ENCODE measurements at places on chromosomes 6 and 20. TPM values are rescaled to one million over a fixed set of nuclear protein-coding genes. Genes with fewer than 3 reads are reported as not detected.

GRCh38 chr6:120468486-120468885, 865.8 kb downstream of the TBC1D32 start:
- H3K27me3 ChIP-seq = no peaks in the 10 kb centered on the region
- H3K4me3 ChIP-seq = no peak overlapping the region
- no peak for DNase-seq
- no peaks in the 10 kb centered on the region for H3K36me3 ChIP-seq
- H3K27ac ChIP-seq = no peak overlapping the region
- H3K4me1 ChIP-seq = no peaks in the 10 kb centered on the region

DNA sequence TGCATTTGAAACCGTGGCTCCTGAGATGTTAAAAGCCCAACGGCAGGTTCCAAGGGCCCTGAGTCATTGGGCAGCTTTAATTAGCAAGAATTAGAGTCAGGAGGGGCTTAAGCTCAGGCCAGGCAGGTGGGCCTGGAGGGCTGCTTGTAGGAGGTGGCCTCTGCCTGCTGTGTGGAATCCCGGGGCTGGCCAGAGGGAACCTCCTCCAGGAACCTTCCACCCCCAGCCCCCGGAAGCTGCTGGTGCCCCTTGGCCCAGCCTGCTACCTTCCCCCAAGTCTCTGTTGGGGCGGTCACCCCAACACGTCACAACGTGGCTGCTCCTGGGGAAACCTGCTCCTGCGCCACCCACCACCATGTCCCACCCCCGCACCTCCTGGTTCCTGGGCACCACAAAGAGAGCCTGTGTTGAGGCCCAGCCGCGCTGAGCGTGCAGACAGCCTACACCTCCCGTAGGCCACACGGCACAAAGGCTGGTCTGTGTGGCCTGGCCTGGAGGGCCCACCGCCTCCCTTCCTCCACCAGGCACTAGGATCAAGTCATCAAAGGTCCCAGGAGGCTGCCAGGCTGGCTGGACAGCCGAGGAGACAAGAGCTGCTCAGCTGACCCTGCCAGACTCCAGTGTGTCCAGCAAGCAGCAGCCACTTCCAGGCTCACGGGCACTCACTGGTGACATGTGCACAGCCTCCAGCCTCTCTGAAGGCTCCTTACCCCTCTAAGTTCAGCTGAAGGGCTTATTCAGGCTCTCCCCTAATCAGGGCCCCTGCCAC, 86.3 kb downstream of the SNX5 start:
- peaks cover 42% of the 10 kb centered on the region for H3K4me1 ChIP-seq
- DNase-seq = no peak
- peaks cover 7% of the 10 kb centered on the region for H3K36me3 ChIP-seq
- peaks cover 5% of the 10 kb centered on the region for H3K27me3 ChIP-seq
- H3K4me3 ChIP-seq = no peak overlapping the region

DNA sequence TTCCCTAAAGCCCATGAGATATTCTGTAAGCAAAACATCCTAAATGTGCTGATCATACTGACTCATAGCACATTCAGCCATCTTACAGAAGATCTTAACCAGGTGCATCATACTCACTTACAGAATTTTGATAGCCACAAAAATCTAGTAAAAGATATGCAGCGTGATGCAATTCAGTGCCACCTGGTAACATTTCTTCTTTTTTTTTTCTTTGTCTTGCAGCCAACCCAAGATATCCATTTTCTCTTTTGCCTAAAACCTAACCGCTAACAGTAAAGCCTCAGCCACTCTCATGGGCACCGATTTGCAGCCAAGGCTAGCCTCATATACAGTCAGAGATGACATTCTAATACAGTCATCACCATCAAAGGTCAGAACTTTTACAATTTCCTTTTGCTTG, 293.3 kb downstream of the HACE1 start:
- H3K36me3 ChIP-seq = no peaks in the 10 kb centered on the region
- H3K4me3 ChIP-seq = no peak overlapping the region
- no peaks in the 10 kb centered on the region for H3K27me3 ChIP-seq
- no peak for DNase-seq

DNA sequence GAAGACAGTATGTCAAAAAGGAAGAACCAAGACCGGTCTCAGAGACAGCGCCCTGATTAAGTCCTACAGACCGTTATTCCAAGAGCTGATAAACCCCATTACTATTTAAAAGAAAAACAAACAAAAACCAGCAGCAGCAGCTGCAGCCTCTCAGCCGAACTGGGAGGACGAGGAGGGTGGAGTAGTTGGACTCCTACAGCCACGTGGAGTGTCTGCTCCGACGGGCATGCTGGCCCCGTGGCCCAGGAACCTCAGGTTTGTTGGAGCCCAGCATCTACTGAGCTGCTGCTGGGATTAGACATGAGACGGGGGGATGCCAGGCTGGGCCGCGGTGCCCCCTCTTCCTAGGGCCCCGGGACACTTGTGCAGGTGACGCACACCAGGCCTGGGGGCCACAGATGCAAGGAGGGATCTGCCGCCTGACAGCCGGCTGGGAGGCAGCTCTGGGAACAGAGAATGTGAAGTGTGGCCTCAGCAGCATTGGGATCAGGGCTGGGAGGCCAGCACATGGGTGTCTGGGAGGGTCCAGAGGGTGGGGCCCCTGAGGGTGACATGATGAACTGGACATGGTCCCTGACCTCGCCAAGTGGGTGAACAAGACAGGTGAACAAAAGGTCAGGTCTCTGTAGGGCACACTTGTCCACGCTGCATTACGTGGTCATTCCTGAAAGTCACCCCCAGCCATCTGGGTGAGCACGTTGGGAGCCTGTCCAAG, 2.9 kb upstream of the ZBTB46 start:
- H3K36me3 ChIP-seq = no peaks in the 10 kb centered on the region
- H3K4me1 ChIP-seq = peaks cover 12% of the 10 kb centered on the region
- peaks cover 40% of the 10 kb centered on the region for H3K27me3 ChIP-seq
- H3K27ac ChIP-seq = no peak overlapping the region
- peak overlapping the region; percentile 24 for H3K4me3 ChIP-seq

AVP gene
- not detected for polyA plus RNA-seq

DNA sequence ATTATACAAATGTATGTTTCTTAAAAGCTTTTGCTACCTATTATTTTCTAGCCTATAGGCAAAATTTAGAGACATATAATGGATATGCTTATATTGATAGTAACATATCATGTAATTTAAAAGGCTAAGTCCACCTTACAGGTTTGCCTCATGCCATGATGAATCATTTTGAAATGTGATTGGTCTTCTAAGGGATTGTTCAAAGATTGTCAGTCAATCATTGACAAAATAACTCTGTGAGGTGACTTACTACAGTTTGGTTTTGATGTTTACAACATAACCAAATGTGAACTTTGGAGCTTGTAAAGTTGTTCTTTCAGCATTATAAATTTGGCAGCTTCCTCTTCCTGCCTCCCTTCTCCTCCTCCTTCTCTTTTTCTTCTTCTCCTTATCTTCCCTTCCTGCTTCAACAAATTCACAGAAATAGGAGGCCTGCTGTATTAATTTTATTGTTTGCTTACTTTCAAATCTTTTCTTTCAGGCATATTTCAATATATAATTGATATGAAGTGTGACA, 39.7 kb upstream of the ZFP64 start:
- H3K36me3 ChIP-seq = no peaks in the 10 kb centered on the region
- H3K27me3 ChIP-seq = peaks cover 9% of the 10 kb centered on the region
- no peak overlapping the region for H3K4me3 ChIP-seq
- no peak for DNase-seq
- H3K4me1 ChIP-seq = no peaks in the 10 kb centered on the region
- H3K27ac ChIP-seq = no peak overlapping the region

DNA sequence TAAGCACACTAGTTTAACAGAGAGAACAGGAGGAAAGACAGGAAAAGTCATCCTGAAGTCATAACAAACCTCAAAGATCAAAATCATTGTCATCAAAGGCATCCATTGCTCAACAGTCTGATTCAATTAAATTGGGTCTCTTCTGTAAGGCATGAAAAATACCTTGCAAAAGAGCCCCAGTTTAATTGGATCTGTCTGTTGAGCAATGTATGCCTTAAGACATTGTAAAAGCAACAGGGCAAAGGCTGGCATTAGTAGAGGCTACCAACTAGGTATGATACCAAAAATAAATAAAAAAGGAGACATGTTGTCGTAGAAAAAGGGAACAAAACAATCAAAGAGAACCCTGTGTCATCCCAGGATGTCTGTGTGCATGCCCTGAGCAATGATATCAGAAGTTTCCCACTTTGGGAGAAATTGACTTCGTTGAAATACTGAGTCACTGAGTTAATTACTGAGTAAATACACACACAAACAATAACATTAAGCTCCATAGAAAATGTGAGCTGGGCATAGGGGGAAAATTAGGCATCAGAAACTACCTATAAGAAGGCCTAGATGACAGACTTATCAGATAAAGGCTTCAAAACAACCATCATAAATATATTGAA, 1013.8 kb upstream of the CITED2 start:
- no peaks in the 10 kb centered on the region for H3K36me3 ChIP-seq
- no peak for DNase-seq
- no peaks in the 10 kb centered on the region for H3K27me3 ChIP-seq
- no peaks in the 10 kb centered on the region for H3K4me1 ChIP-seq
- no peak overlapping the region for H3K27ac ChIP-seq

REM1 gene
- polyA plus RNA-seq = not detected

DNA sequence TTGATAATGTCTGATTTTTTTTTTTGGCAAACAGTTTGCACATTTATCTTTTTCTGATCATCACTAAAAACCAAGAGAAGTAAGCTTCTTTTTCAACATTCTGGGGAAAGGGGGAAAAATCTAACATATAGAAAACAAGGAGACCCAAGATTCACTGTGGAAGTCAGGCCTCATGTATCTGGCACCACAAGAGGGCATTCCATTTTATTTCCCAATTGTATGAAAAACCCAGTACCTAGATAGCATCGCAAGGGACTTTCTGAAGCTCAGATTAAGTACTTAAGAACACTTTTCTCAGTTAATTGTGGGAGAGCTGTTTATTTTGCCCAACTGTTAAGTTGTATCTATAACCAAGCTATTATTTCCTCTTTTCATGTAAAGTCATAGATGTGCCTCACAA, 152.9 kb downstream of the KLHL32 start:
- H3K4me1 ChIP-seq = no peaks in the 10 kb centered on the region
- H3K27ac ChIP-seq = no peak overlapping the region
- no peak for DNase-seq
- no peak overlapping the region for H3K4me3 ChIP-seq

DNA sequence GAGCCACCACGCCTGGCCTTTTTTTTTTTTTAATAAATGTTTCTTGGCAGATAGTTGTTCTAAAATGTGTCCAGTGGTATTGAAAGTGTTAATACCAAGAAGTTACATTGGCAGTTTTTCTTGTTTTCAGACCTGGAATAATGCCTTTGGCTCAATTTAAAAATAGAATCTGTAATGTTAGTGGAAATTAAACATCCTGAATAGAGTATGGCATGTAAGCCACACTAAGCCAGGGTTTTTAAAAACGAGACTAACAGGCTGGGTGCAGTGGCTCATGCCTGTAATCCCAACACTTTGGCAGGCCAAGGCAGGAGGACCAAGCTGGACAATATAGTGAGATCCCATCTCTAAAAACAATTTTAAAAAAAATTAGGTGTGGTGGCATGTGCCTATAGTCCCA, 25.3 kb downstream of the MCM8 start:
- DNase-seq = no peak
- H3K4me1 ChIP-seq = no peaks in the 10 kb centered on the region

GRCh38 chr6:69719602-69720193, 77.1 kb downstream of the LMBRD1 start:
- peaks cover 15% of the 10 kb centered on the region for H3K4me1 ChIP-seq
- no peaks in the 10 kb centered on the region for H3K27me3 ChIP-seq
- H3K4me3 ChIP-seq = no peak overlapping the region
- H3K27ac ChIP-seq = no peak overlapping the region

BHLHE23 gene
- not detected for polyA plus RNA-seq

DNA sequence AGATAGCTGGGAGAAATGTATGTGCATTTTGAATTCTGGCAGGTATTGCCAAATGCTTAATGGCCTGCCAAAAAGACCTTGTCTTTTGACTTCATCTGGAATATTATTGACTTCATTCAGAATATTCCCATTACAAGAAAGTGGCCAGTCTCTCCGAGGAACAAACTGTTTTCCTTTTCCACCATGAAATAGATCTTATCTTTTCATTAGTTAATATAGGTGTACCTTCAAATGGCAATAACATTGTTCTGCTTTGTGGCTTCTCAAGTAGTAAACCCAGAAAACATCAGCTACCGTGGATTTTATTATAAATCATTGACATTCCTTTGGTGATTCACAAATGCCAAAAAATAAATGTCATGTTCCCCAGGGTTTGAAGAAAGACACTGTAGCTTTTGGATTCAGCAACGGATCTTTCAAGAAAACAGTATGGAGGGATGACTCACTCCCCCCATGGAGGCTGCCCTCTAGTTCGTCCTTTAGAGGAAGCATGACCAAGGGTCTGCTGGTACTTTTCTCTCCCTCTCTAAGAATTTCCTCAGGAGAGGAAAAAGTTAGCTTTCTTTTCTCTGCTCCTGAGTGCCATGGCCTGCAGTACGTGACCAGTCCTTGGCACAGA, 1.1 kb upstream of the RNF182 start:
- H3K4me1 ChIP-seq = peaks cover 17% of the 10 kb centered on the region
- no peak overlapping the region for H3K27ac ChIP-seq
- no peak for DNase-seq
- H3K4me3 ChIP-seq = no peak overlapping the region
- H3K36me3 ChIP-seq = no peaks in the 10 kb centered on the region

GPR6 gene
- not detected for polyA plus RNA-seq

GRCh38 chr6:78538002-78538401, 329.3 kb upstream of the IRAK1BP1 start:
- no peaks in the 10 kb centered on the region for H3K27me3 ChIP-seq
- no peaks in the 10 kb centered on the region for H3K36me3 ChIP-seq
- H3K4me3 ChIP-seq = no peak overlapping the region
- H3K4me1 ChIP-seq = no peaks in the 10 kb centered on the region

PPP1R3G gene
- polyA plus RNA-seq = 0.11 TPM

BNIP5 gene
- polyA plus RNA-seq = not detected

DNA sequence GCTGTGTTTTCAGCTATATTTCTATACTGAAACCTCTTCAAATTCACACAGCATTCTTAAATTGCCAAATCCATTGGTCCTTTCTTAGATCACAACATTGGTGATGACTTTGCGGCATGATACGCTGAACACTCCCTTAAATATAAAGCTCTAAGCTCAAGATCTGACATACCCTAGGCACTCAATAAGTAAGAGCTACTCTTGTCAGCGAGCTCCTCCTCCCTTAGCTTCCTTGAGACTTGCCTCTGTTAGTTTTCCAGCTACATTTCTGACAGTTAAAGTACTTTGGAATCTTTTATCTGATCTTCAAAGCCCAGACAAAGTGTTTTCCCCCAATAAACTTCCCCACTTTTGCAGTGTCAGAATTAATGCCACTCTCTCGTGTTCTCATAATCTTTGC, 117.0 kb downstream of the HIVEP2 start:
- DNase-seq = no peak
- peaks cover 1% of the 10 kb centered on the region for H3K36me3 ChIP-seq
- peaks cover 21% of the 10 kb centered on the region for H3K4me1 ChIP-seq
- H3K27ac ChIP-seq = no peak overlapping the region

DNA sequence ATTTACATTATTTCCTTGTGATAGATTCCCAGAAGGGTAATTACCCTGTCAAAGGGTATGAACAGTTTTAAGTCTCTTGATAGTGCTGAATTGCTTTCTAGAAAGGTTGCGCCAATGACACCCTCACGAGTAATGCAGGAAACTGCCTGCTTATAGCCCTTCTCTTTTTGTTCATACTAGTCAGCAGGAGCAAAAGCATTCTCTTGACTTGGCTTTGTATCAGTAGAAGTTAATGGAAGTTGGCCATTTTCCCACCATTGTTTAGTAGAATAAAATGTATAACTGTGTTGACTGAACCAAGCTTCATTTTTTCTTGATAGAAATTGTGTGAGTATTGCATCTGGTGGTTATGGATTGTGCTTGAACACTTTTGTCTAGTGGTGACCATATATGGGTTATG, 100.1 kb downstream of the FARS2 start:
- peaks cover 5% of the 10 kb centered on the region for H3K36me3 ChIP-seq
- no peak overlapping the region for H3K4me3 ChIP-seq
